PC-3 (cell line): ENCODE measurements at places on chromosomes 12 and 14. TPM values are rescaled to one million over a fixed set of nuclear protein-coding genes. Genes with fewer than 3 reads are reported as not detected.

- DNase-seq, result no peak
Measured at GRCh38 chr12:95168746-95169145, 48.5 kb downstream of the FGD6 start.

- peak; percentile 73 for DNase-seq
Measured at GRCh38 chr14:36238666-36239363, 62.3 kb upstream of the PTCSC3 start.

- DNase-seq, result no peak
Measured at GRCh38 chr14:48983351-48983888, 602.8 kb downstream of the RPS29 start.

OR4K1 gene
- total RNA-seq, result not detected in 2 replicates

ENDOU gene
- total RNA-seq, result not detected in 2 replicates

DNA sequence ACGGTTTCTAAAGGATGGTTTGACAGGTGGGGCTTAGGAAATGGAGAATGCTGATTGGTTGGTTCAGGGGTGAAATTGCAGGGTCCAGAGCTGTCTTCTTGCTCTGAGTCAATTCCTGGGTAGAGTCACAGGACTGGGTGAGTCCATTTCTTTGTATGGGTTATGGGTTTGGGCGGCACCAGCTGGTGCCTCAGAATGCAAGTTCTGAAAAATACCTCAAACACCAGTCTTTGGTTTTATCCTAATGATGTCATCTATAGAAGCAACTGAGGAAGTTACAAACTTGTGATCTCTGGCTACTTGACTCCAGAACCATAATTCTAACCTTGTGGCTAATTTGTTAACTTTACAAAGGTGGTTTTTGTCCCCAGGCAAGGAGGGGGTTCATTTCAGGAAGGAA lies 47.6 kb upstream of the EIF5 start:
- DNase-seq, result no peak

DNA sequence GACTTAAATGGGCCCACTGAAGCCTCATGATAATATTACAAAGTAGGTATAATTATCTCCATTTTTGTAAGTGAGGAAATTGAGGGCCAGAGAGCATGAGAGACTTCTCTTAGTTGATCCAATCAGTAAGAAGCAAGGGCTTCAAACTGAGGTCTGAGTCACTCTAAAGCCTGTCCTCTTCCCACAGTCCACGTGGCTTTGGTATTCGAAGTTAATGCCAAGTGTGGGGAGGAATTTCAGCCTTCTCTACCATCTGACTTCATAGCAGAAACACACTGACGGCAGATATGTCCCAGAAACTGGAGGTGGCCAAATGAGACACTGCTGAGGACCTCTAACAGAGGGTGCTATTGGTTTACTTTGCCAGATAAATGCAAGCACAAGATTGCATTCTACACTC lies 114.4 kb upstream of the OVCH1 start:
- no peak for DNase-seq

CLEC4D gene
- total RNA-seq, result not detected in 2 replicates
